NCI-H1092 (cell line): ENCODE measurements at places on chromosomes 11 and 22.

DNA sequence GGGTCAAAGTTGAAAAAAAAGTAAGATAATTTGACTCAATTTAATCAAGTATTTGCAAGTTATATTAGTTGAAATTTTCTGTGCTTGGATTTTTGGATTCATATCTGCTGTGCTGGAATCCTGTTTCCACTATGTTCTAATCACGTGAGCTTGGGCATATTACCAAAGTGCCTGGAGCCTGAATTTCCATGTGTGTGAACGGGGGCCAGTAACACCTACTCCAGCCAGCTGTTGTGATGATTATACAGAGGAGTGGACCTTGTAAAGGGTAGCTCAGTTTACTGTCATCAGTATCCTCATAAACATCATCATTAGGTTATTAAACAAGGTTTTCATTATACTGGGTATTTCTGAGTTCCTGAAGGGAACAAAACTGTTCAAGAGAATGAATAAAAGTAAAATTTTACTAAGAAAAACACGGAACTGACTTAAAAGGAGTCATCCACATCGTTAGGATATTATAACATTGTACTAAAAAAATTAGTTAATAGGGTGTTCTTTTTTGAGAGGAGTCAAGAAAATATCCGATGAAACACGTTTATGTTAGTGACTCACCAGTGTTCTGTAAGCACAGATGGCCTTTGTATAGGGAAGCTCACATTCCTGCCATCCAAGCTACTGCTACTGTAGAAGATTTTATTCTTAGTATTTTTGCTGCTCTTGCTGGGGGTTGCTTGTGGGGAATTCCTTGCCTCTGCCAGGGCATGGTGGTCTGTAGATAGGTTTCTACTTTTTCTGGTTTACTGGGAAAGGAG lies 144.1 kb downstream of the ARHGAP42 start:
- DNase-seq, result no peak

GRCh38 chr11:5689551-5689983 lies at the start of gene TRIM22:
TRIM22 (plus strand) TSS chr11:5689790; CDS start chr11:5696233, 6,443 bp downstream.
- no peak for DNase-seq

DNA sequence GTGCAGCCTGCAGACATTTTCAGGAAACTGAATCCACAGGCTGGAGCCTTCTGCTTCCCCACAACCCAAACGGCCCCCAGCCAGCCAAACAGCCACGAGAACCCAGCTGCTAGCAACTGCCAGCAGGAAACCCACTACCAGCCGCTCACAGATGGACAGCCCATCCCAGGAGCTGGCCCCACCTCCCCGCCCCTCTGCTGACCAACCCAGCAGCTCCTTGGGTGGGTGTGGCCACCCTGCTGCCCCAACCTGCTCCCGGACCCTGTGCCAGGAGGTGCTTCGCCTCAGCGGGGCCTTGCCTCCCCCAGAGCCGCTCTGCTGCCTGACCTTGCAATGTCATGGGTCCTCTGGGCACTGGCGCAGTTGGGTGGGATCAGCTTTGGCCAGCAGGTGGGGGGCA lies 8.2 kb upstream of the CCDC188 start:
- no peak for DNase-seq

GRCh38 chr22:23530106-23530505 lies 50.0 kb downstream of the IGLL1 start:
- no peak for DNase-seq

GRCh38 chr11:34769224-34769623 lies 147.0 kb downstream of the APIP start:
- DNase-seq, result no peak

- no peak for DNase-seq
These were observed 128.2 kb downstream of the SGSM3 start for GRCh38 chr22:40498420-40499208.

- DNase-seq, result no peak
These were observed 6.2 kb downstream of the GAL3ST1 start for GRCh38 chr22:30568137-30568805.

DNA sequence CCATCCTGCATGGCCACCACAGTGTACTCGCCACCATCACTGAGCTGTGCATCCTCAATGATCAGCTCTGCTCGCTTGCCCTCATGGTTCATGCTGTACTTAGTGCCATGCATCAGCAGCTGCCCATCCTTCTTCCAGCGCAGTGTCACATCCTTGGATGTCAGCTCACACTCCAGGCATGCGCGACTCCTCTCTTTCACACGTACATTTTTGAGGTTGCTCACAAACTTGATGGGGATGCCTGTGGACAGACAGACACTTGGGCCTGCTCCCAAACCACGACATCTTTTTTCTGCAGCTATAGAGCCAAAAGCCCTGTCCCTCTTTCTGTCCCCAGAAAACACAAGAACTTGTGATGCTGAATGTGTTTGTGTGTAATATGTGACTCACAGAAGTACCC lies 10.5 kb downstream of the IGSF22 start:
- DNase-seq, result no peak

GRCh38 chr11:58923300-58923788 lies 15.9 kb upstream of the GLYATL1 start:
- DNase-seq, result no peak
